NCI-H187 (cell line): ENCODE measurements at places on chromosomes 7 and 10.

GRCh38 chr10:101095550-101096213 is 33.9 kb downstream of the KAZALD1 start:
- DNase-seq: peak; percentile 47

- no peak for DNase-seq
These were observed 210.5 kb downstream of the SEMA3A start for GRCh38 chr7:83984076-83984475.

- no peak for DNase-seq
These were observed 10.8 kb upstream of the GPNMB start for GRCh38 chr7:23235813-23236221.

DNA sequence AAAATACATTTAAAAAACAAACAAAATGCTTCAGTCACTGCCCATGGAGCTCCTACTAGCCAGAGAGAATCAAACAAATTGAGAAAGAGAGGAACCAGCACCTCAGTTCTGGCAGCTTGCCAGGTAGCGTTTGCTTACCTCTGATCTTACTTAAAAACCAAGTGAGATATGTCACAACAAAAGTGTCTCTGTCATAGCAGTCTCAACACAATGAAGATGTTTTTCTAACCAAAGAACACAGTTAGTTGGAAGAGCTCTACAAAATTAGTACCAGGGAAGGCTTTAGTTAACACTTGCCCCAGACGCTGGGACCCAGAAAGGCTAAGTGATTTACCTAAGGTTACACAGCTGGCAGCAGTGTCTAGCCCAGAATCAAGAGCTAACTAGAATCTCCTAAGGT is 3.4 kb downstream of the DOCK4 start:
- no peak for DNase-seq
